ENCODE measurements at places on chromosomes 1 and 21. TPM values are rescaled to one million over a fixed set of nuclear protein-coding genes. Genes with fewer than 3 reads are reported as not detected.

DNA sequence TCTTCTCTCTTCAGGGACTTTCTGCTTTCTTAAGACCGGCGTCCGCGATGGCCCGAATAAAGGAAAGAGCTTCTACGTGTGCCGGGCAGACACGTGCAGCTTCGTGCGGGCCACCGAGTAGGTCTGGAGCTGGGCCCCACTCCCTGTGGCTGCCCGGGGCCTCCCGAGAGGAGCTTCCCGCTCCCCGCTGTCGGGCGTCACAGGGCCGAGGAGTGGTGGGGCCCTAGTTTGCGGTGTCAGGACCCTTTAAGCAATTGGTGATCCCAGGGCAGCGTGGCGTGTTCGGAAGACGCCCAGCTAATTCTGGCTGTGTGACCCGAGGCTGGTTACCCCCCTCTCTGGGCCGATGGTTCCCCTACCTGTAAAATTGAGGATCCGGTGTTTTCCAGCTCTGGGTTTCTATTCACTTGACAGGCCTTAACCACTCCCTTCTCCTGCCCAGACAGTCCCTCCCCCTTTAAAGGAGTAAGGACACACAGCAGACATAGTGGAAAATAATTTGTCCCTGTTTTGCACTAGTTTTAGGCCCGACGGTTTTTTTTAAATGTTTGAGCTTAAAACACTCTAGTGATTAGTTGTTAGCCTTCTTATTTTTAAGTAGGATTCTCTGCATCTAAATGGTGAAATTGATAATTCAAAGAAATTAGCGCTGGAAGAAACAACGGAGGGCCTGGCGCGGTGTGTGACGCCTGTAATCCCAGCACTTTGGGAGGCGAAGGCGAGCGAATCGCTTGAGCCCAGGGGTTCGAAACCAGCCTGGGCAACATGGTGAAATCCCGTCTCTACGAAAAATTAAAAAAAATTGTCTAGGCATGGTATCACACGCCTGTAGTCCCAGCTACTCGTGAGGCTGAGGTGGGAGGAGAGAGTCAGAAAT is 553 bp downstream of the TTF2 start:
- peak; percentile 31 for DNase-seq

GRCh38 chr1:198788561-198789064 is 149.8 kb downstream of the PTPRC start:
- no peak for DNase-seq

The FCMR gene
- 191 TPM for total RNA-seq

The TSPAN2 gene
- not detected for total RNA-seq

The DENND2C gene
- not detected for total RNA-seq

DNA sequence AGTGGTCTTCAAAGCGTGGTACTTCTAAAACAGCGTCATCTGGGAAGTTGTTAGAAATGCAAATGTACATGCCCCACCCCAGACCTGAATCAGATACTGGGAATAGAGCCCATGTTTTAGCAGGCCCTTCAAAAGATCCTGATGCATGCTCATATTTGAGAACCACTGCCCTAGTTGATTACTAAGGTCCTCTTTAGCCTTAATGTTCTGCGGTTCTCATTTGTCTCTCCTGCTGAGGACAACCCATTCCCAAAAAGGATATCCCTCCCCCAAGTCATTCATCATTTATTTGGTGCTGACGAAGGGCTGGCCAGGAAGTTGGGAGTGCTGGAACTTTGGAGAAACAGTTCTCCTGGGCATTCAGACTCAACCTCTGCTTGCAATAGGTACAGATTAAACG is 92.4 kb upstream of the RALGPS2 start:
- DNase-seq = no peak

The OPTC gene
- not detected for total RNA-seq
